ENCODE measurements at places on chromosomes 4 and X.
A peak's percentile ranks its signal among the peaks of the same experiment; 100 is the strongest.

GRCh38 chr4:76703123-76703490 lies 194.8 kb downstream of the SOWAHB start:
- no peak for ATAC-seq

- no peak for ATAC-seq
Measured at GRCh38 chr4:105350859-105351490, 122.9 kb downstream of the PPA2 start.

GRCh38 chr4:107693132-107693531 lies 26.9 kb downstream of the PAPSS1 start:
- ATAC-seq, result no peak

DNA sequence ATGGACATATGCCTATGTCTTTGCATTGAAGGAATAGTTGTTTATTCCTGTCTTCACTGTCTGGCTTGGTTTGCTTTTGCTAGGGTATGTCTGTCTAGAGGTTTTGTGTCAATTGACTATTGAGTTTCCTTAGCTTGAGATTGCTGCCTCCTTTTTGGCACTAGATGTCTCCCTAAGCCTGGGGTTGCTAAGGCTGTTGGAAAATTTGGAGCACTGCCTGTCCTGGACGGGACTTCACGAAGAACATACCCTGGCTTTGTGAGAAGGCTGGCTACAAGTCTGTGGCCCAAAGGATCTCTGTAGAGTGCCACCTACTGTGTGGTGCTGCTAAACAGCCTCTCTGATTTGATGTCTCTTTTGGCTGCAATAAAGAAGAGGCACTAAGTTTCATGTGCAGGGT lies 183.8 kb upstream of the NUDT10 start:
- ATAC-seq, result no peak

DNA sequence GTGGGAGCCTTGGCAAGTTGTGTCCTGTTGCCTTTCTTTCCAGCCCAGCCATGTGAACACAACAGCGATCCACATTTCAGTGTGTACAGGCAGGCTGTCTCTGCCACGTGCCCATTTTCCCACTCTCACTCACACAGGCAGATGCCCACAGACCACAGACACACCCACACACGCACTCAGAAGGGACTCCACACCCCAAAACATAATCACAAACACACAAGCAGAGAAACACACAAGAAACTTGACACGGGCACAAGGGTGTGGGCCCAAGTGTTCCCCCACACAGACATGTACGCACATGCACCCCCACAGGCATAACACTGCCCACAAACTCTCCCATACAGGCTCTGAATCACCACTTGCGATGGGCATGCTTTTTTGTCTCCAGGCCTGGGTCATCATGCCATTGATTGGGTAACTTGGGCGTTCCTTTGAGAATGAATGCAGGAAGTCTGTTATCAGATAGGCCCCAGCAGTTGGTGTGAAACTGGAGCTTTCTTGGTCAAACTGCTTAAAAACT lies 84.3 kb downstream of the NBDY start:
- peak; percentile 48 for ATAC-seq

GRCh38 chr4:114349543-114350175 lies 248.9 kb upstream of the UGT8 start:
- ATAC-seq, result no peak

DNA sequence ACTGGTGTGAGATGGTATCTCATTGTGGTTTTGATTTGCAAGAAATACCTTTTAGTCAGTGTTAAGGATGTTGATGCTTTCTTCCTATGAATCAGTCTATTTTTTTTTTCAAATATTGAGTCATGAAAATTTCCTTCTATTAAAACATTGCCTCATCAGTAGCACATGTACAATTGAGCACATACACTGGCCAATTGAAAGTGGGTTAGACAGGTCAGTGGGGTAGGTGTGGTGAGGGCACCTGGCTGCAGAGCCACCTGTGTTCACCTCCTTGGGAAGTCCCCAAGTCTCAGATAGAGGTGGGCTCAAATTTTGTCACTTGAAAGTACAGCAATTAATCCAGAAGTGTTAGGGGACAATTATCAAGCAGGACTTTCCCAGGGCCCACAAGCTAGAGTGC lies 243.7 kb downstream of the SPRY1 start:
- peak; percentile 70 for ATAC-seq

DNA sequence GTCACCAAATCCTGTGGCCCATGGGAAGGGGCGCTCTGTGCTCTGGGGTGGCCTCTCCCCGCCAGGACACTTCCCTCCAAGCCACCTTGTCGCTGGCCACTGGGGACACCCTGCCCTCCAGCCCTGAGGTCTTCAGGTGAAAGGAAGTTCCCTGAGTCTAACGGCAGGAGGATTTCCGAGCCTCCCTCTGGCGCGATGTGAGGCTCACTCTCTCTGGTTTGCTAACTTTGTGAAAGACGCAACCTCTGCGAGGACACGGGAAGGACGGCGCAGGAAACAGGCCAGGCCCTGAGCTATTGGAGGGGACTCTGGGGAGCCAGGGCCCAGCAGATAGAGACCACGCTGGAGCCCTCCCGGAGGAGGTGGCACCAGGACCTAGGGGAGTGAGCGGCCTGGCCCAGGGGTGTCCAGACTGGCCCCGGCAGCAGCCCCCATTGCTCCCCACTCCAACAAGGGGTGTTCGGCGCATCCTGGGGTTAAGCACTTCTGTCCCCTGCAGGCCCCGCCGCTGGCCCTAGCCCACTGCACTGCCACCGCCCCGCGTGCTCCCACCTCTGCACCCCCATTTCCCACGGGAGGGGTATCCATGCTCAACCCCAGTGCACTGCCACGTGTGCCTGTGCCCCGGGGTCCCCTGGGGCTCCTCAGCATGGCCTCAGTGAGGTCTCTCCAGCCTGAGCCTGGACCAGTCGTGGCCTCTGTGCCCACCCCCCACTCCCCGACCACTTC lies 72.2 kb upstream of the MXD4 start:
- ATAC-seq, result no peak

DNA sequence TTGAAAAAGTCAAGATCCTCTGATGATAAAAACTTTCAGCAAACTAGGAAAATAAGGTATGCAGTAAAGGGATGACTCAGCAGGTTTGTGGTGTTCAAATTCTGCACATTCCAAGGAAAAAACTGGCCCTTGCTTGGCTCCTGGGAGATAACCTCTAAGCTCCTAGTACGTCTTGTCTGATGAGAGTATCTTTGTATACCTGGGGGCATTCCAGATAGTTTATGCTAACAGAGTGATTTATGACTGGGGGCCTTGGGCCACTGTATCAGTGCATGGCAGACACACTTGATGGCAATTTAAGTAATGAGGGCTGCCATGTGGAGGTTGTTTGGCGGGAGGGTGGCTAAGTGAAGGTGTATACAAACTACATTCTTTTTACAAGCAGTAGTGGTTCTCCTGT lies 56.9 kb downstream of the NSG1 start:
- no peak for ATAC-seq

DNA sequence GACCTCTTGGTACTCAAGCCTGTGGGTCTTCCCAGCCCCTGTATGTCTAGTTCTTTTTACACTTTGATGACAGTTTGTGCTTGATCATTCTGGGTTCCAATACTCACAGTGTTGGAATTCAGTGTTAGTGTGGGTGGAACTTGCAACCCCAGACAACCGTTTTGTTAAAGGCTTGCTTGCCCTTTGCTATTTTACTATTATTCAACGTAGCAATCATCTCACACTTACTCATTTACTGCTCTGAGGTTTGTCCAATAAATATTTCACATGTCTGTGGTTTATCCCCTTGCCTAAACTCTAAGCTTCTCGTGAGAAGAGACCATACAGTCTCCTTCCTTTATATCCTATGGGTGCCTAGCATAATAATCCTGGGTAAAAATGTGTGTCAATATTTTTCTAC lies 15.3 kb downstream of the CCNG2 start:
- ATAC-seq, result no peak

- ATAC-seq, result peak; percentile 48
Measured at GRCh38 chr4:186134257-186134656, 29.8 kb downstream of the FAM149A start.

- ATAC-seq, result no peak
Measured at GRCh38 chr4:120771907-120772306, 150.6 kb downstream of the PRDM5 start.
